Activated CD8-positive, alpha-beta memory T cell treated with anti-CD3 and anti-CD28 coated beads, Interleukin-2, amount 10 ng/mL, durations not matched to agents 7 days and 5 days (primary cell): ENCODE measurements at places on chromosomes 2 and 18. TPM values are rescaled to one million over a fixed set of nuclear protein-coding genes. Genes with fewer than 3 reads are reported as not detected.

MIB1 gene
- 54.8 TPM for total RNA-seq

CRYBA2 gene
- total RNA-seq, result not detected

AGXT gene
- not detected for total RNA-seq

IKZF2 gene
- 14.7 TPM for total RNA-seq

CD207 gene
- not detected for total RNA-seq

GCG gene
- total RNA-seq, result not detected

MPPE1 gene
- 42.9 TPM for total RNA-seq

SKA1 gene
- 45.6 TPM for total RNA-seq

TRIB2 gene
- 14.3 TPM for total RNA-seq

KRTCAP3 gene
- 6.4 TPM for total RNA-seq

OXER1 gene
- total RNA-seq, result not detected

PROC gene
- total RNA-seq, result not detected

PPP4R1 gene
- total RNA-seq, result 28.4 TPM

CXCR1 gene
- total RNA-seq, result 1.4 TPM

HOXD8 gene
- total RNA-seq, result not detected

CCDC121 gene
- 0.98 TPM for total RNA-seq

UNC80 gene
- not detected for total RNA-seq

ADRA2B gene
- 0.15 TPM for total RNA-seq

RNMT gene
- 28.0 TPM for total RNA-seq

MDH1B gene
- total RNA-seq, result 0.23 TPM

IL18RAP gene
- total RNA-seq, result 14.9 TPM

FMNL2 gene
- 0.56 TPM for total RNA-seq

RNASEH1 gene
- 32.9 TPM for total RNA-seq

AMER3 gene
- total RNA-seq, result not detected

PIGN gene
- total RNA-seq, result 27.8 TPM

CHRNG gene
- total RNA-seq, result not detected

RUFY4 gene
- 1.4 TPM for total RNA-seq

ANKRD23 gene
- total RNA-seq, result 14.8 TPM

APCDD1 gene
- not detected for total RNA-seq

TRIM54 gene
- total RNA-seq, result not detected

LOXHD1 gene
- total RNA-seq, result 0.26 TPM

EGR4 gene
- 0.15 TPM for total RNA-seq

WDPCP gene
- 7.3 TPM for total RNA-seq

RGPD6 gene
- total RNA-seq, result 16.3 TPM

GATA6 gene
- not detected for total RNA-seq

CELF4 gene
- total RNA-seq, result not detected

CYBRD1 gene
- total RNA-seq, result 0.44 TPM

CREB1 gene
- 115 TPM for total RNA-seq

NXPH2 gene
- not detected for total RNA-seq

UGT1A3 gene
- not detected for total RNA-seq

MYL1 gene
- not detected for total RNA-seq

POTEI gene
- total RNA-seq, result not detected

XIRP2 gene
- total RNA-seq, result not detected

PTGR3 gene
- total RNA-seq, result 33.5 TPM

NPPC gene
- not detected for total RNA-seq

IGFBP2 gene
- 0.96 TPM for total RNA-seq
